ENCODE measurements at places on chromosomes 5 and 9.

- DNase-seq: no peak
Observed at GRCh38 chr5:36054647-36055046, 12.0 kb downstream of the UGT3A2 start.

DNA sequence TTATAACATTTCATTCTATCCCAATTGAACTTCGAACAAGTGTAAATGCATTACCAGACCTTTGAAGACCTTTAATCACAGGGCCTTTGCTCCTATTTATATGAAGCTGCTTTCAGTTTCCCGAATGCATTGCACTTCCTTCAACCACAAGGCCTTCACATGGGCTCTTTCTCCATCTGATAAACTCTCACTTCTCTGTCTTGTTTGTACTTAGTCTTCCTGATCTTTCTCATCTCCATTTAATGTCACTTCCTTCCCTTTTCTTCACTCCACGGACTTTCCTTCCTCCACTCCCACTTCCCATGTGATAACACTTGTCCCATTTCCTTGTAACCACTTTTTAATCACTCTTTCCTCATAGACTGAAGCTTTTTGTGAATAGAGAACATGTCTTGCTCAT is 74.3 kb upstream of the TNC start:
- DNase-seq: no peak

- DNase-seq: no peak
Observed at GRCh38 chr5:164020116-164020515, 514.7 kb downstream of the MAT2B start.

DNA sequence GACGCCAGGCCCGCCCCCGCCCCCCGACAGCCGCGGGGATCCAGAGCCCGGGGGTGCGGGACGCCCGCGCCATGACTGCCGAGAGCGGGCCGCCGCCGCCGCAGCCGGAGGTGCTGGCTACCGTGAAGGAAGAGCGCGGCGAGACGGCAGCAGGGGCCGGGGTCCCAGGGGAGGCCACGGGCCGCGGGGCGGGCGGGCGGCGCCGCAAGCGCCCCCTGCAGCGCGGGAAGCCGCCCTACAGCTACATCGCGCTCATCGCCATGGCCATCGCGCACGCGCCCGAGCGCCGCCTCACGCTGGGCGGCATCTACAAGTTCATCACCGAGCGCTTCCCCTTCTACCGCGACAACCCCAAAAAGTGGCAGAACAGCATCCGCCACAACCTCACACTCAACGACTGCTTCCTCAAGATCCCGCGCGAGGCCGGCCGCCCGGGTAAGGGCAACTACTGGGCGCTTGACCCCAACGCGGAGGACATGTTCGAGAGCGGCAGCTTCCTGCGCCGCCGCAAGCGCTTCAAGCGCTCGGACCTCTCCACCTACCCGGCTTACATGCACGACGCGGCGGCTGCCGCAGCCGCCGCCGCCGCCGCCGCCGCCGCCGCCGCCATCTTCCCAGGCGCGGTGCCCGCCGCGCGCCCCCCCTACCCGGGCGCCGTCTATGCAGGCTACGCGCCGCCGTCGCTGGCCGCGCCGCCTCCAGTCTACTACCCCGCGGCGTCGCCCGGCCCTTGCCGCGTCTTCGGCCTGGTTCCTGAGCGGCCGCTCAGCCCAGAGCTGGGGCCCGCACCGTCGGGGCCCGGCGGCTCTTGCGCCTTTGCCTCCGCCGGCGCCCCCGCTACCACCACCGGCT is 1.0 kb downstream of the FOXE1 start:
- DNase-seq: no peak

DNA sequence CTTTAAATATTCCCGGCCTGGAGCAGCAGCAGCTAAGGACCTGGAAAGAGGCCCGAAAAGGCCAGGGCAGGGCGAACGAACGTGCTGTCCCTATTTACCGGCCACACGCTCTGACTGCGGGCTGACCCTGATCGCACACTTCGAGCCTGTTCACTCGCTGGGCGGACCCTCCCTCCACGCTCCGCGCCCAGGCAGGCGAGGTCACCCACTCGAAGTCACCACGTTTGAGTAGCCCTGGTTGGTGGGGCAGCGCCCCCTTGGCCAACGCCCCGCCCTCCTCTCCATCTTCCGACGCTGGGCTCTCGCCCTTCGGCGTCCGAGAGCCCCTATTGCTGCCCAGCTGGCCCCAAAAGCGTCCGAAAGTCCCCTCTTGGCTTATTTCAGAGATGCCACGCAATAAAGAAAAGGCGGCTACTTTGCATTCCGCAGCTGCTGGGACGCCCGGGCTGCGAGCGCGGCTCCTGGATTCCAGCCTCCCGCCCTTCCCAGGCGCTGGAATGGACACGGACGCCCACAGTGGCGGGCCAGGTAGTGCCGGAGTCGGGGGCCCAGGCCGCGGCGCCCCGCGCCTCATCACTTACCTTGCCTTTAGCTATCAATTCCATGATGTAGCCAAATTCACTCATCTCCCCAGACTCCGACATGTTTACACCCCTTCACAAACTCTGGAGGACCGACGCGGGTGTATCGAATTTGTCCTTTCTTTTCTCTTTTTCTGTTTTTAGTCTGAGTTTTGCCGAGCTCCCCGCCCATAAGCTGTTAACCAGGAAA is 9.9 kb upstream of the TRIM36 start:
- no peak for DNase-seq

DNA sequence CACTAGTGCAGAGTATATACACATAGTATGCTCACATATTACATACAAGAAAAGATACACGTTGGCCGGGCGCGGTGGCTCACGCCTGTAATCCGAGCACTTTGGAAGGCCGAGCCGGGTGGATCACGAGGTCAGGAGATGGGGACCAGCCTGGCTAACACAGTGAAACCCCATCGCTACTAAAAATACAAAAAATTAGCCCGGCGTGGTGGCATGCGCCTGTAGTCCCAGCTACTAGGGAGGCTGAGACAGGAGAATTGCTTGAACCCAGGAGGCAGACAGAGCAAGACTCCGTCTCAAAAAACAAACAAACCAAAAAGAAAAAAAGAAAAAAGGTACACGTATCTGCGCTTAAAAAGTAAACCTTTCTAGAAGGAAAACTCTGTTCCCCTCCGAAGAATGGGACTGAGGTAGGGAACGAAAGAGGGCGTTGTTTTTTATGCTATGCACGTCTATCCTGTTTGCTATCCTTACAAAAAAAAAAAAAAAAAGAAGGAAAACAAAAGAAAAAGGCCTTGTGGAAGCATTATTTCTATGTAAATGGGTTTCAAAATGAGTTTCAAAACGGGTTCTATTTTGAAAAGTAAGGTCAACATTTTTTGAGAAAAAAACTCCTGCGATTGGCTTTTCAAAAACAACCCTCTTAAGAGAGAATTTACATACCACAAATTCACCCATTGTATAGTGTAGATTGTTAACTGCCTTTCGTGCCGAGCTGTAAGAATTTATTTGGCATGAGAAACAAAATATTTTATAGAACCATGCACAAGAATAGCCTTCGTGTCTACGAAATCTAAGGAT is 1.2 kb downstream of the AK3 start:
- DNase-seq: no peak

DNA sequence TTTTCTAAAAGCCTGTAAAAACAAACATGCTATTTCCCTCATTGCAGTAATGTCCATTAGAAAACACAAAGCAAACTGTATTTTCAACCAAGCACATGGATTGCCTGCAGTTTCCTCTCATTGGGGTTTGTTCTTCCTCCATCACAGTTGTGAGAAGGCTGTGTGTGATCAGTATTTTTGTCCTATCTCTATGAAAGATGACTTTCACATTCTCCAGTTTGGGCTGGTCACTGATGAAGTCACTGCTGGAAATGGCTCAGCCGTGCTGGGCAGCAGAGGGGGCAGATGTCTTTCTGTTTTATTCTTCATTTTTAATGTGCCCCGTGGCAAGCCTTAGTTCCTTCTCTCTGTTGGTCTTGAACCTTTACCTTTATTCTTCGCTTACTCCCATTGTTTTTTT is 288.9 kb upstream of the MPDZ start:
- DNase-seq: no peak

DNA sequence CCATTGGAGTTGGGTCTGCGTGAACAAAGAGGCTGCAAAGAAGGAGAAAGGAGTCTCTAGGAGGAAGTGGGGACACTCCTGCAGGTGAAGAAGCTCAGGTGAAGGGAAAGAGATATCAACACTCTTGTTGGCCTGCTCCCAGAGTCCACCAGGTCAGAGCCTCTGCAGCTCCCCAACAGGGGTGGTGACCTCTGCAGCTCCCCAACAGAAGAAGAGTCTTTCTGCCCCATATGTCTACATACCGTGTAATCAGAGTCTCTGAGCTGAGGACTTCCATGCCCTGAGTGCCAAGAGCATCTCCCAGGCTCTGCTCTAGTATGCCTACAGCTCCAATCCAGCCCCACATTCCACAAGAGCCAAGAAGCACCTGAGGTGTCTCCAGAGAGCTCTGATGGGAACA is 67.4 kb upstream of the TRPC7 start:
- no peak for DNase-seq

GRCh38 chr9:135176284-135176683 is 88.8 kb downstream of the OLFM1 start:
- DNase-seq: no peak

GRCh38 chr9:22447618-22448305 is 1.1 kb downstream of the DMRTA1 start:
- DNase-seq: no peak

GRCh38 chr9:99509900-99510535 is 287.9 kb downstream of the SEC61B start:
- no peak for DNase-seq

- DNase-seq: no peak
Observed at GRCh38 chr5:89735082-89735481, 674.5 kb downstream of the CETN3 start.

GRCh38 chr5:96657068-96657467 is 5.1 kb upstream of the CAST start:
- DNase-seq: peak; percentile 30

DNA sequence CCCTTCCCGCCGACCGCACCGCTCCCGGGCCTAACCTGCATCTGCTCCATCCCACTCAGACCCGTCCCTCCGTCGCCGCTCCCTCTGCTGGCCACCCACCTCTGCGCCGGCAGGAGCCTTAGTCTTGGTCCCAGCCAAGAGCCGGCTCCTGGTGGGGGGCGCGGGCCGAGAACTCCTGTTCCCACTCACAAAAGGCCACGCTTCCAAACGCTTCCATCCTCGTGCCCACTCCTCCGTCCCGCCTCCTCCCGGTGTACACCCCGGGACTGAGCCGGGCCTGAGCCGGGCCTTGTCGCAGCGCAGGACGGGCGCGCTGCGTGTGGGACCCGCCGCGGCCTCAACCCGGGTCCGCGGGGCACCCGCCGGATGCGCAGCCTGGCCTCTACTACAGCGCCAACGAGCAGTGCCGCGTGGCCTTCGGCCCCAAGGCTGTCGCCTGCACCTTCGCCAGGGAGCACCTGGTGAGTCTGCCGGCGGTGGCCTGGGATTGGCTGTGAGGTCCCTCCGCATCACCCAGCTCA is 7.5 kb downstream of the ADAMTS13 start:
- no peak for DNase-seq

- DNase-seq: no peak
Observed at GRCh38 chr5:118692811-118693342, 295.5 kb downstream of the DTWD2 start.

GRCh38 chr5:43859309-43859708 is 256.3 kb downstream of the NNT start:
- DNase-seq: no peak
